ENCODE measurements at places on chromosomes 5 and 9.

DNA sequence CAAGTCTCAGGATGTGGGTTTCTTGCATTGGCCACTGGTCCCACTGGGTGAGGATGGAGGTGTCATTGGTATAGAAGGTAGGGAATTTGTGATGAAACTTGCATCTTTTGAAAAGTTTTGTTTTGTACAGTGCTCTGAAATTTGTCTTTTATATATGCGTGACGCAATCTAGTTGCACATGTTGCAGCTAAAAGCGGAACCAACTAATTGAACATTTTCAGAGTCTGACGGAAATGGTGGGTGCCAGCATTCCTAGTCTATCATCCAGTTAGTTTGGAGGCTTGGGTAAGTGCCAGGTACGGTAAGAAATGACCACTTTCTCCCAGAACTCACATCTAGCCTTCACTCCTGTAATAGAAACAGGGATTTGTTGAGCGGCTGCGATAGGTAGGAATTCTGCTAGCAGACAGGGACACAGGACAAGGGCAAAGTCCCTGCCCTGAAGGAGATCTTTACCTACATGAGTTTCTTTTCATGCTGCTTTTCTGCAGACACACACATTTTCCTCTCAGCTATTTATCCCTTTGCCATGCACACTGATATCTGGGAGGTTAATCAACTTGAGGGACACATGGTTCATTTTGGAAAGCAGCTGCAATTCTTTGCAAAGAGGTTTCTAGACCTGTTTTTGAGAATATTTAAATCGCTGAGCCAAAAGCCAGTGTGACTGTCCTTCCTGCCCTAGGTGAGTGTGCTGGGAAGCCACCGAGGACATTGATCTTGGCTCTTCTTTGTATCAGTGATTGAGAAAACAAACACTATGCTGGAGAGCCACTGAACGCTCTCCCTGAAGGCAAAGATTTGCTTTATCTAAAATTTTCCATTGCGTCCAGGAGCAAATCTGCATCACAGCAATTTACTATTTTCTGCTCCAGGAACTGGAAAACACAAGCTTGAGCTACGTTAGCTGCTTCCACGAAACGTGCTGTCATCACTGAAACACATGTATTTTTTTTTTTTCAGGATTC lies 89.7 kb downstream of the DAP start:
- DNase-seq, result no peak

- peak; percentile 29 for DNase-seq
These were observed 271.7 kb upstream of the TLE4 start for GRCh38 chr9:79300068-79300467.

DNA sequence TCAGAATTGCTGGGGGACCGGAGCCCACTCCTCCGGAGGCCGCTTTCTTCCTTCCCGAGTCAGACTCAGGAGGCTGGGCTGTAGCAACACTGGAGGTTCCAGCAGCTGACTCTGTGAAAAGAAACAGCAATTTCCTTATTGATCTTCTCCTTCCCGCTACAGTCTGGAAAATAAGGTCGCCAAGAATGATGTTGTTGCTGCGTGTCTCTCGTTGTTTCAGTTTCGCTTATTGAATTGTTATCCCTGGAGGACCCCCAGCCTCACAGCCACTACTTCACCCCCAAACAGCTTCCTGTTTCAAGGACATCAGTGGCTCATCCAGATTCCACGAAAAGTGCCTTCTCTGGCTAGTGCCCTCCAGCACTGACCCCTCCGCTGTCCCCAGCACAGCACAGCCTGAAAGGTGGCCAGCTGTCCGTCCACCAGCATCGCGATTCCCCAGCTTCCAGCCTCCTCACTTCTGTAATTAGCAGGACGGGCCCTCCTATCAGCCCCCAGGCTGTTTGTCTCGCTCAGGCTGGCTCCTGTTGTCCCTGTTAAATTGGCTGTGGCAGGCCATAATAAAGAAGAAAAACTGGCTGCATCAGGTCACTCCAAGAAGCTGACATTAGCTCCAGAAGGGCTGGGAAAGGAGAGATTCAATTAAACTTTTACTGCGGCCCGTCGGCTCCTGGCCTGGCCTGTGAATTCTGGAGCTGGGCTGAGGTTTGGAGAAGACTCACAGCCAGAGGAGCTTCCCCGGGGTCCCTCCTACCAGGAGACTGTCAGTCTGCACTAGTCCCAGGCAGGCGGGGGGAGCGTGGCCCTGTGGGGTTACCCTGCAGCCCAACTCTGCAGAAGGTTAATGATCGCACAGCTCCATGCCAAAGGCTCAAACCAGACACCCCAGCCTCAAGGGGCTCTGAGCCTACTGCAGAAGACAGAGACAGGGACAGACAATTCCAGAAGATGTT lies 40.5 kb downstream of the OLFM1 start:
- no peak for DNase-seq

DNA sequence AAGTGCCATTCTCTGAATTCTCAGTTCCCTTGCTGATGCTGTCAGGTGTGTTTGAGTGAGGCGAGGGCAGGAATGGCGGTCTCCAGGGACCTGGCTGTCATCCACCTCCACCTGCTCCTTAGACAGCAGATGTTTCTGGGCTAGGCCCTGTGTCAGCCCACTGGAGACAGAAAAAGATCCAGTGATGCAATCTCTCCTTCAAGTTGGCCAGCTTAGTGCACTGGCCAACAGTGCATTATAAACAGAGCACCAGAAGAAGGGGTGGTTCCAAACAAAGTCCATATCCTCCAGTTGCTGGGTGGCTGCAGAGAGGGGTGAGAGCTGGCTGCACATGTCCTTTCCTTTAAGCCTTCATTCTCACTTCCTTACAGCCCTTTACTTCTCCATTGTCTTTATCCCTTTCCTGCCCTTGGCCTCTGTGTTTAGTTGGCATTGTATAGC lies 26.5 kb downstream of the NANS start:
- DNase-seq, result no peak

DNA sequence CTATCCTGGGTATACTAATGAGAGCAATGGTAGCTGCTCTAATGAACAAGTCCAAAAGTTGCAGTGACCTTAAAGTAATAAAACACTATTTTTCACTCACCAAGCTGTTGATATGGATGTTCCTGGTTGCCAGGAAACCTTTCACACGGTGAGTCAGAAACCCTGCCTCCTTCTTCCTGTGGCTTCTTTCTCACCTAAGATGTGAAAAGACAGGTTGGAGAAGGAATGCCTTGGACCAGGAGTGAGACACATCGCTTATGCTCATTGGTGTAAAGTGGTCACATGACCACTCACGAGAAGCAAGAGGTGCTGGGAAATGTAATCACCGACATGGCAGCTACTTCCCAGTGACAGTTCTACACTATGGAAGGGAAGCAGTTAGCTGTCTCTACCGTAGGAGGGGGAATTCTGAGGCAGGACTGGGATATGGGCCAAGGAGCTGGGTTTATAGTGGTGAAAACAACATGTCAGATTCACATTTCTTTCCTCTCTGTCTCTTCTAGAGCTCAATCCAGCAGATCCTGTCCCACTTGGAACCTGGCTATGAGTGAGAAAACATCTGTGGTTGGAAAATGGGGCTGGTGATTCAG lies 320.4 kb upstream of the KLF4 start:
- DNase-seq, result no peak

DNA sequence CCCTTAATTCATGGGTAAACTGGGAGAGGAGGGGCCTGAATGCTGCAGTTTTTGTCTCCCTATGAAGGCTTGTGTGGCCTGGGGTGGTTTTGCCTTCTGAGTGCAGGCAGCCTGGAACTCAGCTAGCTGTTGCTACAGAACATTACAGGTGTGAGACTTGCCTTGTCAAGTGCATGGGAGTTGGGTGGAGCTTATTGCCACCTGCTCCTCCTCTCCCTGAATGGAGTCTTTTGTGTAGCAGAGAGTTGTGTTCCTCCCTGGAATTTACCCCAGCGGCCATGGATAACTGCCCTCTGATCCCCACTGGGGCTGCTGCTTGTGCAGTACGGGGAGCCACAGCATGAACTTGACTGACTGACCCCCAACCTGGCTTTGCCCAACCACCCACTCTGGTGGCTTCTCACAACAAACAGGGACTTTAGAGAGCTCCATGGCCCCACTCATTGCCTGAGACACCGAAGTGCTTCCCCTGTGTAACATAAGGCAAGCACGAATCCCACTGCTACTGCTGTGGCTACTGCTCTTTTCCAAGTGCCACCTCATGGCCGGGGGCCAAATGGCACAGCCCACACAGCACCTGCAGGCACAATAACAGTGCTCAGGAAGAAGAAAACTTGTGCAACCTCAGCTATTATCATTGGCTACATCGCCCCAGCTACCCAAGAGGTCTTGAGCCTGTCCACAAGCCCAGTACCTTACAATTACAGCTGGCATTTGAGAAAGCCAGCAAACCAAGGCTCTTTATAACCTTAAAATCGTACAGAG lies 942.9 kb downstream of the CDH18 start:
- DNase-seq, result no peak

DNA sequence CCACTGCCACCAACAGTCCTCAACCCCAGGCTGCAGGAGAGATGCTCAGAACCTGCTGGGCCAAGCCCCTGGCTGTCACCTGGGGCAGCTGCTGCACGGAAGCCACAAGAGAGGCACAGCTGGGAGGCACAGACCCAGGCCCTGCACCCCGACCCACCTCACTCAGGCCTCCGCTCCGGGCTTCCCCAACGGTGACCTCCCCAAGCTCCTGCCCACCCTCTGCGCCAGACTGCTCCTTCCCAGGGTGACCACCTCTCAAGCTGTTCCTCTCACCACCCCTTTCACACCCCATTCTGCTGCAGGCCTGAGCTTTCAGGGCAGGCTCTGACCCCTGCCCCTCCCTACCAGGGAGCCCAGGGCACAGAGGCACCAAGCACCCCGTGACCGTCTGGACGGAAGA lies 33.0 kb downstream of the VAV2 start:
- no peak for DNase-seq

GRCh38 chr5:33011801-33012200 lies 300.7 kb downstream of the NPR3 start:
- no peak for DNase-seq

- no peak for DNase-seq
These were observed 195.3 kb upstream of the KLF9 start for GRCh38 chr9:70609542-70610286.

- no peak for DNase-seq
These were observed 115.7 kb upstream of the NR5A1 start for GRCh38 chr9:124622882-124623281.

DNA sequence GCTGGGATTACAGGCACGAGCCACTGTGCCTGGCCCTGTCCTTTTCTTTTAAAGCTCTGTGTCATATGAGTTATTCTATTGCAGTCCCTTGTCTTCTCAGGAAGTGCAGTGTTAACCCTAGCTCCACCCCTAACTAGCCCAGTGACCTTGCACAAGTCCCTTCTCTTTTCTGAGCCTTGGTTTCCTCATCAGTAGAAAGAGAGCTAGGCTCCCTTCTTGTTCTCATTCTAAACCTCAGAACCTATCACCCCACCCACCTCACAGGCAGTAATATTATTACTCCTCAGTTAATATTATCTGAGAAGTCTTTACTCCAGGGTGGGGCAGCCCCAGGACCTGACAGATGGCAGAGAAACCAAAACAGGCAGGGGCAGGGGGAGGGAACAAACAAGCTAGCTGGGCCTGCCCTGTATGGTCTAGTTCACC lies 7.2 kb downstream of the CYFIP2 start:
- no peak for DNase-seq

DNA sequence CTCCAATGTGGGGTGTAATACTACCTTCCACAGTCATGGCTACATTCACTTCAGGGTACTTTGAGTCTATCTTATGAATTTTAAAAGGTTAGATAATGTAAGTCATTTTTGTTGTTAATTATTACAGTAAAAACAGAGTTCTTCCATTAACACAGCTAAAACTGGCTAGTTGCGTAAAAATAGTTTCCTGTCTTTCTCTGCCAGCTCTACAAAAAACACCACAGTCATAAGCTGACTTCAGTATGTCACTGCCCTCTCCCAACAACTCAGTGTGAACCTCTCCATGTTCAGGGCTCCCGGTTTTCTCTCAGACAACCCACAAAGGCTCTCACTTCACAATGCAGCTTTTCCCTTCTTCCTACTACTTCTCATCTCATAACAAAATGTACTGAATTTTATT lies 84.8 kb upstream of the ITGA1 start:
- no peak for DNase-seq

DNA sequence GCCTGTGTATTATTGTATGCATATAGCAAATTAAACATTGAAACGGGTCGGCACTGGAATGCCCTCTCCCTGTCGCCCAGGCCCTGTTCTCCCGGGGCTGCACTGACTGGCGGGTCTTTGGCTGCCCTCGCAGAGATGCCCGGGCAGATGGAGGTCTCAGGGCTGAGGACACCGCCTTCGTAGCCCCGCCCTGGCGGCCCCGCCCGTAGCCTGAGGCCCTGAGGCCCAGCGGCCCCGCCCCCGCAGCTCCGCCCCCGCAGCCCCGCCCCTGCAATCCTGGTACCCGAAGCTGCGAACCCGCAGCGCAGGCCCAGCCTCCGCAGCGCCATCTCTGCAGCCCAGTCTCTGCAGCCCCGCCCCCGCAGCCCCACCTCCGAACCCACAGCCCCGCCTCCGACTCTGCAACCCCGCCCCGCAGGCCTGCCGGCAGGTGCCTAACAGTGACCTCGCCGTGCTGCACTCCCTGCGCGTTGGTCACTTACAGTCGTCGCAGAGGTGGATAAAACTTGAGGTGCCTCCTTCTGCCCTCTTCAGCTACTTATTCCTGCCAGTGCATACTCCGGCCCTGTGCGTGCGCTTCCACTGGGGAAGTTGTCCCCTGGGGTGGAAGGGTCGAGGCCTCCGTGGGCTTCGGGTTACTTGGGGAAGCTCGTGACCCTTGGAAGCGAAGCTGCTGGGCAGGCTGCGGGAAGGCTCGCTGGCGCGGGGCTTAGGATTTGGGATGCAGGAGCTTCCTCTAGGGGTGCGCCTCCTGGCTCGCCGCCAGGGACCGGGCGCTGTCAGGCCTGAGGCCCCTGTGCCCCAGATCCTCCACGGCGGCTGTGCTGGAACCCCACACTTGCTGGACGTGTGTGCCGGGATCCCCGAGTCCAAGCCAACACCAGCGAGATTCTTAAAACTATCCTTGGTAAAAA lies 72.3 kb downstream of the ICE1 start:
- peak; percentile 51 for DNase-seq

GRCh38 chr9:131997779-131998178 lies 81.9 kb downstream of the MED27 start:
- no peak for DNase-seq

- no peak for DNase-seq
These were observed 15.6 kb downstream of the RIOK2 start for GRCh38 chr5:97167435-97167834.
